HFFc6 (cell line): ENCODE measurements at places on chromosomes 12 and 14.

DNA sequence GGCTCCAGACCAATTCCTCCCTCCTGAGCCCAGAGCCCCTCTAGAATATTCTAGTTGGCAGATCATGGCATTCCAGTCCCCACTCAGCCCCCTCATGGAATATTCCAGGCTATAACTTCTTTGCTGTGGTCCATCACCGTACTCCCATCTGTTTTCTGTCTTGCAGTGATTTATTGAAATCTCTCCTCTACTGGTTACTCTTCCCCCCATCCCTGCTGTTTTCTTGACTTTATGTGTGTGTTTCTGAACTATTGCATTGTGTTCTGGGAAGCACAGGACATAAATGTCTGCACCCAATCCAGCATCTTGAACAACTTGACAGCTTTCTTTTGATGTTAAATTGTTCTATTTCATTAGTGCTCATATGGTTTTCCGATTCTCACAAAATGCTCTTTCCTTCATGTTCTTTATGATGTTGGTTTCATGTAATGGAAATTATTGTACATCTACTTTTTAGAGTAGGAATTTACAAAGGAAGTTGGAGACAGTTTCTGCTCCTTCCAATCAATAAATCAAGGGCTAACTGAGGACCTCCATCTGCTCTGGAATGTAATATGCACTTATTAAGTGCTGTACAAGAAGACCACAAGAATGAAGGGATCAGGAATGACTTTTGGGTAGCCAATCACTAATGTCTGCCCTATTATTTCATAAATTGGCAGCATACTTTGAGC is 26.3 kb downstream of the PDE6H start:
- DNase-seq, result no peak

GRCh38 chr14:53766106-53766505 is 190.5 kb downstream of the BMP4 start:
- no peak for DNase-seq

DNA sequence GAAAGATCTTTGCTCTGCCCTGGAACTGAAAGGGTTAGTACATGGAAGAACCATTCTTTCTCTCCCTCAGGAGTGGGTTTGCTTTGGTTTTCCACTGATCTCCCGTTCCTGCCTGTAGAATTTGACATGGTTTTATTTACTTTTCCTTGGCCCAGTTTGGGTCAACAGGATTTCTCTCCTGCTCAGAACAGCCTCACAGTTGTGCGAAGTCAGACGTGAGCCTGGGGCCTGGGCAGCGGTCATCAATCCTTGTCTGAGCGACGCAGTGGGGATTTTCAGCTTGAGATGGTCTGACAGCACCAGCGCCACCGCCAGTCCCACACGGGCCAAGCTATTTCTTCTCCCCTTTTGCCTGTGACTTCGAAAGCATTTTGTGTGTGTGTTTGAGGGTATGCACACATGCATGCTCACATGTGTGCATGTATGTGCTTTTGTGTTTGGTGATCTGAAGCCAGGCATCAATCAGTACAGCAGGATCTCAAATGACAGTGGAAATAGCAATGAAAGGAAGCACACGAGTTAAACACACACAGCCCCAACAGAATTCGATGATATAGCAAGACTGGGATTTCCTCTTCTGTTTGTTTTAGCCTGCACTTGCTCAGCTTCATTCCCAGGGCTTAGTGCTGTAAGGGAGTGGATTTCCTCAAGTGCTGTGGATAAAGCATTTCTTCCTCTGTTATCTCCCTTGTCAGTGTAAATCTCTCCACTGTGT is 58.3 kb downstream of the SMOC1 start:
- no peak for DNase-seq

GRCh38 chr12:5000204-5000603 is 43.5 kb upstream of the KCNA5 start:
- DNase-seq, result no peak

- no peak for DNase-seq
Observed at GRCh38 chr14:80948291-80948690, 6.8 kb upstream of the CEP128 start.

DNA sequence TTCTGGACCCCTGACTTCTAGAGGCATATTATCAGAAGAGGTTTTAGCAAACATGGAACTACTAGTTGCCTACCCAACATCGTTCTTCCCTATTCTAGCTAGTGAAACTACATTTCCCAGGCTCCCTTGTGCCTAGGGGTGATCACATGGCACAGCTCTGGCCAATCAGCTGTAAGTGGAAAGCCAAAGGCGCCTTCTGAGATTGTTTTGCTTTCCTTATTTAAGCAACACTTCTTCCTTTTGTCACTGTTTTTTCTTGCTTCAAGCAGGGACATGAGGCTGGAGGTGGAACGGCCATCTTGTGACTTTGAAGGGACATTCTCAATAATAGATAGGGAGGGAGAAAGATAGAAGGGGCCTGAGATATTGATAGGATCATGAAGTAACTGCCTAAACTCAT is 136.7 kb downstream of the ZNF664 start:
- DNase-seq, result peak; percentile 9

GRCh38 chr14:53979747-53980642 is 23.4 kb upstream of the BMP4 start:
- DNase-seq, result peak; percentile 74

DNA sequence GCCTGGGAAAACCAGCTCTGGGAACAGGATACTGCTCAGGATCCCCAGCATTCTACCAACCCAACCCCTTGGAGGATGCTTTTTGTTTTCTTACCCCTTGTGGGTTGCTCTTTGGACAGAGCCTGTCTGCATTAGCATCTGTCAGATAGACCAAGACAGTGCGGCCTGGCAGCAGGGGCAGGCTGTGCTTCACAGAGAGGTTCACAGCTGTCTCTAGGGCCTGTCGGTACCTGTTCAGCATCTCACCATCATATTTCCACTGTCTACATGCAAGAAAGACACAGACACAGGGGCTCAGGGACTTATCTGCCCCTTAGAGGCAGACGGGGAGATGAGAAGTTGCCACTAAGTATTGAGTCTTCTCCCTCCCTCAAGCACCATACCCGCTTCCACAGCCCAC is 21.8 kb downstream of the TEP1 start:
- no peak for DNase-seq

GRCh38 chr12:106093246-106093645 is 45.5 kb downstream of the NUAK1 start:
- no peak for DNase-seq

- no peak for DNase-seq
Observed at GRCh38 chr12:131208425-131208824, 254.7 kb downstream of the ADGRD1 start.

DNA sequence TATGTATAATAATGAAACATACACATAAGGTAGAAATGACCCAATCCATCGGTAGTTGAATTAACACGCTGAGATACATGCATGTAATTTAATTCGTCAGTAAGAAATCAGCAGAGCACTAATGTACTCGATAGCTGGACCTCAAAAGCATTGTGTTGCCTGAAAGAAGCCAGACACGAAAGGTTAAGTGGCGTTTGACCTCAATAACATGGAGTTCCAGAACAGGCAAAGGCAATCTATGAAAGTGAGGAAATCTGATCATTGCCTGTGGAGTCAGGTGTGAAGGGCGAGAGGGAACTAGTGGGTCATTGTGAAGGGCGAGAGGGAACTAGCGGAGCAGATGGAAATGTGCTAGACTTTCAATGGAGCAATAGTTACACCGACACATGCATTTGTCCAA is 970.4 kb upstream of the TMEM132C start:
- no peak for DNase-seq

GRCh38 chr12:24591715-24592440 is 357.0 kb downstream of the BCAT1 start:
- no peak for DNase-seq

DNA sequence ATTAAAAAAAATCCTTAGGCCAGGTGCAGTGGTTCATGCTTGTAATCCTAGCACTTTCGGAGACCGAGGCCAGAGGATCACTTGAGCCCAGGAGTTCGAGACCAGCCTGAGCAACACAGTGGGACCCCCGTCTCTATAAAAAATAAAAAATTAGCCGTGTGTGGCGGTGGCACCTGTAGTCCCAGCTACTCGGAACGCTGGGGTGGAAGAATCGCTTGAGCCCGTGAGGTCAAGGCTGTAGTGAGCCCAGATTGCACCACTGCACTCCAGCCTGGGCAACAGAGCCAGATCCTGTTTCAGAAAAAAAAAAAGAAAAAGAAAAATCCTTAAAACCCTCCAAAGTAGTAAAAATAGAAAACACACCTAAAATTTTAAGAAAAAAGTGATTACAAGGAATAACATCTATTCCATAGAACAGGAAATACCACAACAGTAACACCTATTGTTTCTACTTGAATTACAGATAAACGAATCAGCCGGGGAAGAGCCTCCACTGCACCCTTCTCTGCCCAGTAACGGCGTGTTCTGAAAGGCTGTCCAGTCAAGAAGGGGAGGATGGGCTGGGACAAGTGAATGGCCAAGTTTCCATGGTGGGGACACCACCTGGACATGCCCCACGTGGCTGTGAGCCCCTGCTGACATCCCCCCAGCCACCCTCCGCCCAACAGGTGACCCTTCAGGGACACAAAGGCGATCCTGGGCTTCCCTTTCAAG is 17.8 kb downstream of the POLE start:
- DNase-seq, result no peak

DNA sequence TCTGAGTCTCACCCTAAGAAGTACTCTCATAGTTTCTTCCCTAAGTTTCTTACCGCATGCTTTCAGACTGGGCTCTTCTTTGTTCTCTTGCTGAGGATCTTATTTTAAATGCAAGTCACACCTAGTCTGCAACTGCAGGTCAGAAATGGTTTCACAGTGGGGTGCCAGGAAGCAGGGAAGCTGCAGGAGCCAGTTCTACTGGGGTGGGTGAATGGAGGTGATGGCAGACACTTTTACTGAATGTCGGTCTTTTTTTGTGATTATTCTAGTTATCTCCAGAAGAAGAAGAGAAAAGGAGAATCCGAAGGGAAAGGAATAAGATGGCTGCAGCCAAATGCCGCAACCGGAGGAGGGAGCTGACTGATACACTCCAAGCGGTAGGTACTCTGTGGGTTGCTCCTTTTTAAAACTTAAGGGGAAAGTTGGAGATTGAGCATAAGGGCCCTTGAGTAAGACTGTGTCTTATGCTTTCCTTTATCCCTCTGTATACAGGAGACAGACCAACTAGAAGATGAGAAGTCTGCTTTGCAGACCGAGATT is 1.7 kb downstream of the FOS start:
- DNase-seq, result no peak

DNA sequence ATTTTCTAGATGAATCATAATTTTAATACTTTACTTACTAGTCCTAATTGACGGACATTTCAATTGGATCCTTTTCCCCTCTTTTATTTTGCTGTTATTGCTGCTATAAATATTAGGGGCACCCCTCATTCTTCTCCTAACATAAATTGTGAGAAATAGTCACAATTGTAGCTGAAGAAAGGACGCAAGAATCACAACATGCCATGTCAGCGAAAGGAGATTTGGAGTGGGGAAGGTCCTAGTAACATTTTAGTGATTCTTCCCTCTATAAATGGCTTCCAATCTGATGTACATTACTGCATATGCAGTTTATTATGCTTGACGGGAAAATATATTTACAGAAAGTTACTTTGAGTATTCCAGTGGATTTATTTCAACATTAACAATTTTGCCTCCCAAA is 7.7 kb upstream of the PLEKHH1 start:
- no peak for DNase-seq

GRCh38 chr12:111312708-111313107 is 56.2 kb downstream of the PHETA1 start:
- DNase-seq, result no peak

GRCh38 chr14:28635387-28635786 is 131.2 kb upstream of the FOXG1 start:
- no peak for DNase-seq

DNA sequence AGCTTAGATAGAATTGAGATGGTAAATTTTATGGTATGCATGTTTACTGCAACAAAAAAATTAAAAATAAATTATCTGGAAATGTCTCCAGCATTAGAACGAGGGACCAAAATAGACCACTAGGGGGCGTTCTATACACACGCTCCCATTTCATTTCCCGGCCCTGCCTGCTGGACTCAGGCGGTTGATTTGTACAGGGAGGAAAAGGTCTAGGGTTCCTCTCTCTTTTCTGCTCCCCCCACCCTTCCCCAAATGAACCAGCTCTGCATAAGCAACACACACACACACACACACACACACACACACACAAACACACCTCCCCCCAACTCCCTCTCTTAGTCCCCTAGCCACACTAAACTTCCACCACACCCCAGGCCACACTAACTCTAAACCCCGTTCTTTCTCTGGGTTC is 7.8 kb upstream of the DTX1 start:
- DNase-seq, result peak; percentile 59

- no peak for DNase-seq
Observed at GRCh38 chr12:7583471-7583870, 79.9 kb upstream of the CD163 start.

DNA sequence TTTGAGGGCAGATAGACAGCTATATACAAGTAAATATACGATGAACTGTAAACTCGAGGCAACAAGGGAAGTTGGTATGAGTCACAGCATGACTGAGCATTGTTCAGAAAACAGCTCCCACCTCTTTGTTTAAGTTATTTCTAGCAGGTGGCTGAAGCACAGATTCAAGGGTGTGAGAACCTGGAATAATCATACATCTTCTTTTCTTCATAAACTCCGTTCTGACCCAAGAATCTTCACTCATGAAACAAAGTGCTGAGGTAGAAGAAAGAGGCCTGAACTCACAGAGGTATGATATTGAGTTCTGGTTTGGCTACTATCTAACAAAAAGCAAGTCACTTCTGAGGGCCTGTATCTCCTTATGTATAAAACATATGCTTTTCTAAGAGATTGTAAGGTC is 364.1 kb upstream of the KITLG start:
- DNase-seq, result peak; percentile 39

DNA sequence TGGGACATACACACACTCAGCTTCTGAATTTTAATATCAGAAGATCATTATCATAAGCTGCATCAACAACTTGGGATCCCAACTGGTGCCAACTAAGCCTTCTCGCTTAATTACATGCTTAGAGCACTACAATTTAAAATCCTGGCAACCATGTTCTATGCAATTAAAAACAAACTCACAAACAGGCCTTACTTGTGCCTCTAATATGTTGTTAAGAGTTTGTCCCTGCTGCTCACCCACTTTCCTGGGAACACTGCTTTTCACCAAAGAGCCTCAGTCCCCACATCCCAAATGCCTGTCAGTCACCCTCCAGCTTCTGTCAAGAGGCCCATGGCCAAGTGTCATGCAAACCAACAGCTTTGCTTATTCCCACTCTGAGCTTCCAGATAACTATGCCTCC is 69.7 kb downstream of the TTC9 start:
- no peak for DNase-seq

GRCh38 chr14:70685474-70686197 is 43.9 kb downstream of the TTC9 start:
- no peak for DNase-seq

DNA sequence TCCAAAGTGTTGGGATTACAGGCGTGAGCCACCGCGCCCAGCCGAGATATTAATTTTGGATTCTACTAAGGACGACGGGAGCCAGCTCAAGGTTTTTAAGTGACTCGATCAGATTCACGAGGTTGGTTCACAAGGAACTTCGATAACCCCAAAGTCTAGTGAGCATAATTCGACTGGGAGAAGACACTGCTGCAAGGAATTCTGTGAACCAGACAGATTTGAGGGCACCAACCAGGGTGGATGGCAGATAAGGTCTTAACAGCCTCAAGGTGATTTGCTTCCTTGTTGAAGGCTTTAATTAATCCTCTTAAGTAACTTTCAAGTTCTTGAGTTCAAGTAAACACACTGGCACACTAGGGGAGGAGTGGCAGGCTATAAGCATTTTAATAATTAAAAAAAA is 1.1 kb upstream of the KLHDC2 start:
- DNase-seq, result no peak
